ENCODE measurements at places on chromosomes 13 and 19.

DNA sequence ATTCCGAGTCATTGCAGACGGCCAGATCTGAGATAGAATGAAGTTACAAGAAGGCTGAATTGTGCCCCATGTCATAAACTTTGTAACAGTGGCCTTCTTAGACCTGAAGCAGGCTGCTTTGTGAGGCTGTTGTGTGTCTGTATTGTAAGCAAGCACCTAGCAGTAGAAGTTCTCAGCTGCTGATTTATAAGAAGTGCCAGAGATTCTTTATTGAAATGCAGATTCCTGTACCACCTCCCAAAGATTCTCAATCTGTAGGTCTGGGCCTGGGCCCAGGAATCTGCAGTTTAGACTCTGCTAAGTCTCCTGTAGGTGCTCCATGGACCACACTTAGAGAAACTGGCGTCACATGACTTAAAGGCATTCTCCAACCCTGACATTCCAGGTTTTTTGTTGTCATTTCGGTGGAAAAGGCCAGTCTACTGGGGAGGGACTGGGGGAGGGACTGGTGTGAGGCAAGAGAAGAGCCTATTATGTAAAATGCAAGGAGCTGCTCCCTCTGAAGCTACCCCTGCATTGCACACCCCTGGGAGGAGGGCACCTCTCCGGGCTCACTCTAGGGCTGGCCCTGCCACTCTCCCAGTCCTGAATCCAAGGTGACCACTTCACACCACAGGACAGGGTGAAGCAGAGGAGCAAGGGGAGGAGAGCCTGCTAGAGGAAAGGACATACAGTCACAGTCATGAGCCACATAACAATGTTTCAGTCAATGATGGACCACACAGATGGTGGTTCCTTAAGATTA, 769 bp upstream of the TMEM272 start:
- no peak for DNase-seq

- no peak for DNase-seq
These were observed 42.5 kb downstream of the STARD13 start for GRCh38 chr13:33242984-33243617.

GRCh38 chr13:54841682-54842081, 1813.1 kb downstream of the OLFM4 start:
- no peak for DNase-seq

DNA sequence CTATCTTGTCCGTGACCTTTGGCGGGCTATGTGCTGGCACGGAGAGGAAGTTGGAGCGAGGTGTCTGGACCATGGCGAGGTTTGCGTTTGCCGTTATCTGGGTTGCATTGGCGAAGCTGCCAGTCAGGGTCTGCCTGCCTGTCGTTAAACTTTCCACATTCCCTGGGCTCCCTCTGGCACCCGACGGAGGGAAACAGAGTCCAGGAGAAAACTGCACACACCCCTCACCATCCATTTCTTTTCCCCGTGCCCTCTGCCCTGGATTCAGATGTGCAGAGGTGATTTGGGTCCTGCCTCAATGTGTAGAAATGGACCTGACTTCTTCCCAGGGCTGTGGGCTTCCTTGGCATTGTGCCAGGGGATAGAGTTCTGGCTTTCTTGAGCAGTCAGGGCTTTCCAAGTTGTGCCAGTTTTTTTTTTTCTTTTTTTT, 142.4 kb downstream of the URI1 start:
- DNase-seq: no peak

GRCh38 chr13:103884101-103884723, 818.0 kb upstream of the SLC10A2 start:
- no peak for DNase-seq

DNA sequence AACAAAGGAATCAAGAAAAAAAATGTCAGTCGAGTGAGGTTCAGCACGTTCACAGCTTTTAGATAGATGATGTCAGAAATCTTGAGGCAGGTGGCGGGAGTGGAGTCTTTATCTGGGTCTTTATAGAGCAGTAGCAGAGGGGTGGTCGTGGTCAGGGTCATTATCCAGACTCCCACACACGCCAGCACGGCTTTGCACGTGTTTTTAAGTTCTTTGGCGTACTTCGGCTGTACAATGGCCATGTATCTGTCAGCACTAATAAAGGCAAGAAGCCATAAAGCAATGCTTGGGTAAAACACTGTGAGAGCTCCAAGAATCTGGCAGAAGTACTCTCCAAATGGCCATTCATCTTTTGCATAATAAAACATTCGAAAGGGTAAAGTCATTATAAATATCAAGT, 2.9 kb downstream of the GPR18 start:
- DNase-seq: no peak

- no peak for DNase-seq
These were observed 352.1 kb upstream of the SLITRK1 start for GRCh38 chr13:84234416-84234815.
